Smooth muscle cell of the pulmonary artery (primary cell): ENCODE measurements at places on chromosomes 2 and 18. TPM values are rescaled to one million over a fixed set of nuclear protein-coding genes. Genes with fewer than 3 reads are reported as not detected.

The ITPRIPL1 gene
- total RNA-seq: 0.26 and 1.3 TPM in 2 replicates

The MBP gene
- total RNA-seq: 3.8 and 12.7 TPM in 2 replicates

The PCARE gene
- not detected in 2 replicates for total RNA-seq

The KCNE4 gene
- total RNA-seq: 37.7 and 120 TPM in 2 replicates

The HOXD10 gene
- total RNA-seq: not detected in 2 replicates

The GRHL1 gene
- total RNA-seq: 0.20 and 0.33 TPM in 2 replicates

The IL1RL1 gene
- 4.3 and 40.2 TPM in 2 replicates for total RNA-seq

The MC4R gene
- not detected in 2 replicates for total RNA-seq

The SERPINB11 gene
- total RNA-seq: not detected in 2 replicates

The IL37 gene
- not detected in 2 replicates for total RNA-seq

The TMEM18 gene
- total RNA-seq: 11.4 and 12.3 TPM in 2 replicates

The CIDEA gene
- 0.13 TPM in 1 of 2 replicates, not detected in the other for total RNA-seq

The AGAP1 gene
- 19.0 and 21.2 TPM in 2 replicates for total RNA-seq

The PSMG2 gene
- 35.8 and 41.8 TPM in 2 replicates for total RNA-seq

The MREG gene
- 2.8 and 4.4 TPM in 2 replicates for total RNA-seq

The ATP6V1C2 gene
- not detected in 2 replicates for total RNA-seq

The DIS3L2 gene
- 14.7 and 15.0 TPM in 2 replicates for total RNA-seq

The PARD6G gene
- 1.4 and 1.7 TPM in 2 replicates for total RNA-seq

The DPP10 gene
- not detected in 2 replicates for total RNA-seq

The SLC9A2 gene
- not detected in 2 replicates for total RNA-seq

The ALPP gene
- total RNA-seq: not detected in 2 replicates

The CERKL gene
- total RNA-seq: not detected in 2 replicates

The OTOF gene
- total RNA-seq: 0.03 TPM in 1 of 2 replicates, not detected in the other

The CFAP221 gene
- 0.07 and 0.13 TPM in 2 replicates for total RNA-seq

The NT5C1B gene
- total RNA-seq: not detected in 2 replicates

The NOSTRIN gene
- total RNA-seq: 0.13 TPM in 1 of 2 replicates, not detected in the other

The NGEF gene
- 1.3 and 5.7 TPM in 2 replicates for total RNA-seq

The INPP5D gene
- total RNA-seq: 0.59 and 0.65 TPM in 2 replicates

The IHH gene
- not detected in 2 replicates for total RNA-seq

The STPG4 gene
- total RNA-seq: 0.07 and 0.20 TPM in 2 replicates

The FKBP1B gene
- total RNA-seq: 6.8 and 7.9 TPM in 2 replicates

The ZNF521 gene
- total RNA-seq: 17.5 and 20.7 TPM in 2 replicates

The SPDYA gene
- total RNA-seq: 0.83 and 0.91 TPM in 2 replicates

The MPPE1 gene
- 32.6 and 34.8 TPM in 2 replicates for total RNA-seq

The BUB1 gene
- 5.1 and 27.0 TPM in 2 replicates for total RNA-seq

The SAG gene
- total RNA-seq: not detected in 2 replicates

The CD302 gene
- total RNA-seq: 5.2 and 11.1 TPM in 2 replicates

The RASGRP3 gene
- total RNA-seq: 2.1 and 3.0 TPM in 2 replicates

The DCDC2C gene
- total RNA-seq: not detected in 2 replicates

The EIF2AK2 gene
- total RNA-seq: 37.3 and 50.3 TPM in 2 replicates

The CXCR1 gene
- not detected in 2 replicates for total RNA-seq

The PTPN4 gene
- 28.0 and 39.3 TPM in 2 replicates for total RNA-seq

The COL4A4 gene
- total RNA-seq: 5.3 and 7.7 TPM in 2 replicates

The KIAA2012 gene
- not detected in 2 replicates for total RNA-seq

The NCKAP5 gene
- total RNA-seq: 0.76 and 5.7 TPM in 2 replicates

The MAP4K4 gene
- total RNA-seq: 174 and 251 TPM in 2 replicates

The PTPRM gene
- 99.4 and 101 TPM in 2 replicates for total RNA-seq

The EFEMP1 gene
- 3,446 and 3,873 TPM in 2 replicates for total RNA-seq

The HNRNPLL gene
- 34.0 and 40.3 TPM in 2 replicates for total RNA-seq

The GALNT14 gene
- 0.52 and 5.3 TPM in 2 replicates for total RNA-seq

The GLB1L gene
- total RNA-seq: 12.1 and 14.9 TPM in 2 replicates

The WNT10A gene
- total RNA-seq: not detected in 2 replicates

The BIRC6 gene
- 191 and 194 TPM in 2 replicates for total RNA-seq

The SCN7A gene
- total RNA-seq: under 0.01 TPM in 1 of 2 replicates, not detected in the other

The TUBA4B gene
- not detected in 2 replicates for total RNA-seq

The TEKT4 gene
- total RNA-seq: not detected in 2 replicates

The GRB14 gene
- 4.1 and 10.4 TPM in 2 replicates for total RNA-seq

The CHPF gene
- total RNA-seq: 341 and 462 TPM in 2 replicates

The IKZF2 gene
- 5.2 and 10.0 TPM in 2 replicates for total RNA-seq
